IMR-90 (cell line): ENCODE measurements at places on chromosomes 3 and 15.
A peak's percentile ranks its signal among the peaks of the same experiment; 100 is the strongest.

DNA sequence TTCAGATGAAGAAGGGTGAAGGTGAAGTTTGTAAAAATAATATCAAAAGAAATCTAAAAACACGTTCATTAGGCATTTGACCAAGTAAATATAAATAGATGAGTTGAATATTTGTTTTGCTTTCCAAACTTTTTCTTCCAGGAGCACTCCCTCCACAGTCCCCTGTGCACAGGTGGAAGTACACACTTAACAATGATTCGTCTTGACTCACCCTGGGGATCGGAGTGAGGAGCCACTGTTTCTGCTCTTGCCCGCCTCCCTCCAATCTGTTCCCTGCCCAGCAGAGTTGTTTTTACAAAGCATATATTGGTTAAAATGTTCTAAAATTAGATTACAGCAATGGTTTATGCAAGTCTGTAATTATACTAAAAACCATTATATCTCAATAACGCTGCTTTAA is 175.1 kb downstream of the PTPRG start:
- peak; percentile 7 for DNase-seq

DNA sequence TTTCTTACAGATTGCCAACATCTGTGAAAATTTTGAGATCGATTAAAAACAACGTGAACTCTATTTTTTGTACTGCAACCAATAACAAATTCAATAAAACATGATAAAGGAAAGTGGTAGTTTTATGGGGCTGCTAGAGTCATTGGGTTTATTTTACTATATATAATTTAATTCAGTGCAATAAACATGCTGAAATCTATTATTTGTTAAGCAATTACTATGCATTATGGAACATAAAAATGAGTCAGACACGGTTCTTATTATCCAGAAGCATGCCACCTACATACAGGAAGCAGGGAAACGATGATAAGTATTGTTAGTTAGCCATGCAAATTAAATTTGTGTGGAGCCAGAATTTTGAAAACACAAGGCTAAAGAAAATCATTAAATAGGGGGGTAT is 27.2 kb downstream of the NPHP3 start:
- no peak for DNase-seq

GRCh38 chr3:149968216-149968615 is 2.5 kb downstream of the PFN2 start:
- peak; percentile 48 for DNase-seq

- no peak for DNase-seq
Measured at GRCh38 chr15:31346367-31347066, 19.9 kb downstream of the KLF13 start.

- DNase-seq = no peak
Measured at GRCh38 chr15:53658827-53659555, 100.5 kb downstream of the WDR72 start.

- no peak for DNase-seq
Measured at GRCh38 chr3:41448396-41448795, 249.1 kb downstream of the CTNNB1 start.

- no peak for DNase-seq
Measured at GRCh38 chr15:29311696-29312095, 42.1 kb upstream of the NSMCE3 start.

DNA sequence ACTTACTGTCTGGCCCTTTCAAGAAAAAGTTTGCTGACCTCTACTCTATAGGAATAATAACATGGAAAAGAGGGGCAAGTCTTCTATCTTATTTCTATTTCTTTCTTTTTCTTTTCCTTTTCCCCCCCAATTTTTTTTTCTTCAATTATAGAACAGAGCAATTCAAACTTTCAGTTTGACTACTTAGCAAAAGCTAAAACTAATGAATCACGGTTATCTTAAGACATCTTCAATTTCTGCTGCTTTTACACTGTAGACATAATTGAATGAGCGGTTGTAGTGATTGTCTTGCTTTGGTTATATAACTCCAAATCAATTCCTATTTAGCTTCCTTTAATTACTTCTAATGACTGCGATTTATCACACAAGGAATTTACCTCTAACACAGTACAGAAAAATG is 74.3 kb upstream of the P2RY1 start:
- DNase-seq = no peak

DNA sequence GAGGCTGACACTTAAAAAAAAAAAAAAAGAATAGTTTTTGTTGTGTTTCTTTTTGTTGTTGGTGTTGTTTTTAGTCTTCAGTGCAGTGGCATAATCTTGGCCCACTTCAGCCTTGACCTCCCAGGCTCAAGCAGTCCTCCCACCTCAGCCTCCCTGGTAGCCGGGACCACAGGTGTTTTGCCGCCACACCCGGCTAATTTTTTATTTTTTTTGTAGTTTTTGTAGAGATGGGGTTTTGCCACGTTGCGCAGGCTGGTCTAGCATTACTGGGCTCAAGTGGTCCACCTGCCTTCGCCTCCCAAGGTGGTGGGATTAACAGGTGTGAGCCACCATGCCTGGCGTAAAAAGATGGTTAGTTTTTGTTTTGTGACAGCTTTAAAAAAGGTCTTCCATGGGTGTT is 30.1 kb downstream of the IGF1R start:
- no peak for DNase-seq

- DNase-seq = no peak
Measured at GRCh38 chr3:51378065-51378464, 7.0 kb upstream of the MANF start.

DNA sequence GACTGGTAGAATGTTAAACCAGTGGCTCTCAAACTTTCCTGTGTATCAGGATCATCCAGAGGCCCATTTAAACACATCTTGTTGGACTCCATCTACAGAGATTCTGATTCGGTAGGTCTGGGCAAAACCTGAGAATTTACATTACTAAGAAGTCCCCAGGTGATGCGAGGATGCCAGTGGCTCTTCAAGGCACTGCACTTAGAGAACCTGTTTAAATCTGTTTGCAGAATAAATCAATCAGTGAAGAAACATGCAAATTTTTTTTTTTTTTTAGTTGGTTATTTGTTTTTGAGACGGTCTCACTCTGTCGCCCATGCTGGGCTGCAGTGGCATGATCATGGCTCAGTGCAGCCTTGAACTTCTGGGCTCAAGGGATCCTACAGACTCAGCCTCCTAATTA is 117.7 kb upstream of the WNT5A start:
- DNase-seq = no peak

- no peak for DNase-seq
Measured at GRCh38 chr3:98784042-98784441, 20.9 kb downstream of the ST3GAL6 start.

DNA sequence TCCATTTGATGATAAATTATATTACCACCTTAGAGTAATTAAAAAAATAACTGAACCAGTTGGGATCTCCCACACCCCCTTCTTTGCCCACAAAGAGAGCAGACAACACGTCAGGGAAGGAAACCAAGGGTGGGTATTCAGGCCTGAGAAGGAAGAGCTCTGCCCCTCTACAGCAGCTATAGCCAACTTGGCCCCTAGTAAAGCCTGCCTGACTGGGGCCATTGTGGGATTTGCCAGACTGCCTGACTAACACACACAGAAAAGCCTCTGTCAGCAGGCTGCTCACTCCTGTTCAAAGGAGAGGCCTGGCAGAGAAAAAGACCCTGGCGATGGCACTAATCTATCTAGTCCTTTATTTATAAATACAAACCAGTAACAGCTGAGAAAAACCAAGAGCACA is 41.4 kb downstream of the ATP8B4 start:
- no peak for DNase-seq

- DNase-seq = no peak
Measured at GRCh38 chr15:27527490-27528067, 556.6 kb downstream of the GABRG3 start.

DNA sequence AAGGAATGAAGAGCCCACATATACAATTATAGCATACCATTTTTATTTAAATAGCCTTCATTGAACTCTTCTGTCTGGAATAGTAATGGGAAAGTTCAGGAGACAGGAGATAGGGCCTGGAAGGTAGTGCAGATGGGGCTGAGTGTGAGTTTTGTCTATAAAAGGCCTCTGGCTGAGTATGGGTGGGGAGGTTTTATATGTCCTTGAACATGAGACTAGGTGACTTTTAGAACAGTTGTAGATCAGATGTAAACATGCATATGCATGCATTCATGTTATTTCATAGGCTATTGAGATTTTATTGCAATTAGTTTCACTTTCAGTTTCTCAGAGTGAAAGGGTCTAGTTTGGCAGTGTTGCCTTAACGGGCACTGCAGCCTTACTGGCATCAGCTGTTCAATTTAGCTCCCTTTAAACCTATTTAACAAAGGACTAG is 27.1 kb downstream of the CGGBP1 start:
- DNase-seq = peak; percentile 27

- DNase-seq = no peak
Measured at GRCh38 chr15:26564361-26564760, 208.5 kb downstream of the GABRB3 start.

- DNase-seq = peak; percentile 31
Measured at GRCh38 chr15:96064351-96064756, 266.1 kb upstream of the NR2F2 start.

- DNase-seq = no peak
Measured at GRCh38 chr3:39521456-39521855, 54.0 kb downstream of the MOBP start.

- DNase-seq = no peak
Measured at GRCh38 chr3:133262333-133262732, 137.5 kb upstream of the BFSP2 start.

DNA sequence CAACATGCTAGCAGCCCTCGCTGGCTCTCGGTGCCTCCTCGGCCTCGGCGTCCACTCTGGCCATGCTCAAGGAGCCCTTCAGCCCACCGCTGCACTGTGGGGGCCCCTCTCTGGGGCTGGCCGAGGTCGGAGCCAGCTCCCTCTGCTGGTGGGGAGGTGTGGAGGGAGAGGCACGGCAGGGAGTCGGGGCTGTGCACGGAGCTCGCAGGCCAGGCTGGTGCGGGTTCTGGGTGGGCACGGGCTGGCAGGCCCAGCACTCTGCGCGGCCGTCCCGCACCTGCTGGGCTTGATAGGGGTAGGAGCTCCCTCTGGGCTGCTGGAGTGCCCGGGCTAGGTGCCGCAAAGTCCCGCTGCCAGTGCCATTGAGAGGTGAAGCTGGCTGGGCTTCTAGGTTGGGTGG is 251.0 kb downstream of the SQOR start:
- no peak for DNase-seq

DNA sequence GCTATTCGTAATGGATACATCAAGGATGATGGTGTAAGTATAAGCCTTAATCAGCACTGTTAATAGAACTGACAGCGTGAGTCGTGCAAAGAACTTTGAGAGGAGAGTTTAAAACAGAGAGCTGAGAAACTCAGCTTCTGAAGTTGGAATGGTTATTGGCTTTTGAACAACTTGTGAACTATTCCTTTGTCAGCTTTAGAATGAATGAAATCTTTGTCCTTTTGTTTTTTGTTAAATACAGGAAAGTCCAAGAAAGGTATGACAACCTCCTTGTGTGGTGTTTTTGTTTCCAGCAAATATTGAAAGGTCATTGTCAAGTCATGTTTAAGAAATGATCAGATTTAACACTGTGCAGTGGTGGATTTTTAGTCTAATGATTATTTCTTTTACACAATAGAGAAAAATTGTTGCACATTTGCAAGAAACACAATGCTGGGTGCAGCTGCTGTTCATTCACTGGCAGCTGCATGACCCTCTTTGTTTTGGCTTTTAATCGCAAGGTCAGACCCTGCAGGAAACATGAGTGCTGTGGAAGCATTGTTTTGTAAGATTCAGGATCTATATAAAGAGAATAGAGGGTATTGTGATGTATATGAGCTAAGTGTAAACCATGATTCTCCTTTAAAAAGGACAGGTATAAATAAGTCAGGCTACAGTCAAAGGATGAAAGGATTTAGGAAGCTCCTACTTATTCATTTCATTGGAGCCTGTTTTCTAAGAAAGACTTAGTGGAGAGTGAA is 21.7 kb upstream of the ABHD10 start:
- DNase-seq = no peak

- DNase-seq = no peak
Measured at GRCh38 chr15:44790215-44790614, 53.9 kb downstream of the TRIM69 start.

DNA sequence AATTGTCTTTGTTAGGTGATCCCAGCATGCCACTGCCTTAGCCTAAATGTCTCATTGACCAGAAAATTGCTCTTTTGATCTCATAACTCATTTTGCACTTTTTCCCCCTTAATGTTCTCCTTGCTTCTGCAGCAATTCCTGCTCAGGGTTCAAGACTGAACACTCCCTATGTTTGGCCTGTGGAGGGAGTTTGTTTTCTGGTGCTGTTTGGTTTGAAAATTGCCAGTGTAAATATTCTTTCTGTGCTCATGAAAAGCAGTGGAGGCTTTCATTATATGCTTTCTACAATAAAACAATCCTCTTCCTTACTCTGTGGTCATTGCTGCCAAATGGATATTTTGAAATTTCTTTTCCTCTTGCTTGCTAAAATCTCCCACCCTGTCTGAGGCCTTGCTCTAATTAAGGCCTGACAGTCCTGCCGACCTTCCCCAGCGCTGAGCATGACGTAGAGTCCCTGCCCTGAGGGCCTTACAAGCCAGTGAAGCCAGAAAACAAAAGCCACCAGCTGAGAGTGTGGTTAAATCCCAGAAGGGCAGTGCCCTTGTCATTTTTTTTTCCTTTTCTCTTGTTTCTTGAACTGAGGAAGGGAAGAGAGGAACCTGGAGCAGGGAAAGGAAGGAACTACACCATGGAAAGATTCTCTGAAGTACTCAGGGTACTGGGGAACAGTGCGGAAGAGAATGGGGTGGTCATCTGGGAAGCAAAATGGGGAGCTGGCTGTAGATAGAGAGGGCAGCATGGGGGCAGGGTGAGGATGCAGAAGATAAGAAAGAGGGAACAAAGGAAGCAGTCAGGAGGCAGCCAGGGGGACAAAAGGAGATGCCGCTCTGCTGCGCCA is 24.8 kb downstream of the ZBTB38 start:
- no peak for DNase-seq

DNA sequence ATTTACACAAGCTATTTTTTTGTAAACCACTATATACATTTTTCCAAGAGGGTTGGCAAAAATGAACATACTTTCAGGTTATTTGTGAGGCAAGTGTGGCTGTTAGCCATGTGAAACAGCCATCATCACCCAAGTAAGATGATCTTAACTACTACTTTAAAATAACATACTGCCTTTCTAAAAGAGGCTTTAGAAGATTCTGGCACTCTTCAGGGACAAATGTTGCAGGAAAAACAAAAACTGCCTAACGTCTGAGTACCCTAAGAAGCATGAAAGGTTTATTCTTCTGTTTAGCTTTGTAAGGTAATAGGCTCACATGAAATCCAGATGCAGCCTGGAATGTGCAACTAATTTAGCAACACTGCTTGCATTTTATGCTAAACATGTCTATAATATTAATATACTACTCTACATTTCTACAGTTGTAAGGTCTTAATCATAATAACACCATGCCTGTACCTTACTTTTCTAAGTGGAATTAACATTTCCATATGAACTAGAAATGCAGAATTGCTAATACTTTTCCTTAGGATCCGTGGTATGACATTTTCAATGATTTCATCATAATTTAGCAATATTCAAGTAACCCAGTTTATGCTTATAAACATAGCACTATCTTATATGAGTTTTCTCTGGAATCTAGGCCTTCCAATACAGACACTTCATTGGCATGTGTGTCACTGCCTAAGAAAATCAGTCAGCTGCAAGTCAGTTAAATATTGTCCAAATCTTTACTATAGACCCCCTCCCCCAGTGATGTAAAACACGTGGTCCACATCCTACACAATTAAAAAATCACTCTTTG is 4.5 kb upstream of the LSAMP start:
- DNase-seq = no peak

- DNase-seq = no peak
Measured at GRCh38 chr3:185926445-185926844, 11.4 kb downstream of the TRA2B start.
